ENCODE measurements at places on chromosomes 2 and 18.

DNA sequence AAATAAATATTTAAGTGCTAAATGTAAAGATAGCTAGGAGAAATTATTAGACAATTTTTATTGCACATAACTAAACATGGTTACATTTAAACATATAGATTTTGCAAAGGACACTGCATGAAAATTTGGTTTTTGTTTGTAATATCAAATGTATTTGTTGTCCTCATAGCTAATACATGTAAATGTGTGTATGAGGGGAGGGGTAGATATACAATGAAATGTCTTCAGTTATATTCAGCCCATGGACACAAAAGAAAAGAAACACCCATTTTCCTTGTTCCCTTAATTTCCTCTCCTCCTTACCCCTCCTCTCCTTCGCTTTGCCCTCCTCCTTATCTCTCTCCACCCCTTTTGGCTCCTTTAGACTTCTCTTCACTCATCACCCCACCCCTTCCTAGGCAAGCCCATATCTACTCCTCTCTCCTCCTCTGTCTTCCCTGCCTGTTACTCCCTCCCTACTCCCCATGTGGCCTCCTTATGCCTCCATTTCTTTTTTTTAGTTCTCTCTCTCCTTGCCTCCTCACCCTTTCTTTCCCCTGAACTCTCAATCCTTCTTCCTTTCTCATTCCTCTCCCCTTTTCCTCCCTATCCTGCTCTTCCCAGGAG, 1.4 kb downstream of the COL3A1 start:
- no peak for DNase-seq

DNA sequence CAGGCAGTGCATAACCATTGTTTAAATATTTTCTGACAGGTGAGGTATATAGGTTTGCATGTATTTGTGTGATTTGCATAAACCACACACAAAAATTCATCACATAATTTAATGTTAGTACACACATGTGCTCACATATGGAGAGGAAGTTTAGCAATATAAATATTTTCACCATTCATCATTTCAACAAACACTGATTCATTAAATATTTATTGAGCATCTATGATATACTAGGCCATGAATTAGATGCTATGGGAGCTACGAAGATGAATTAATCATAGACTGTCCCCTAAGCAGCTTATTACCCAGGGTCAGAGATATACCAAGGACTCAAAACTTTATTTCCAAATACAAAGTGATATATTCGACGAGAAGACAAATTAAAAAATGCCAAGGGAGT, 311.6 kb upstream of the PIK3C3 start:
- no peak for DNase-seq

- DNase-seq: no peak
These were observed 209.9 kb downstream of the TFCP2L1 start for GRCh38 chr2:121075006-121075551.

GRCh38 chr2:8300216-8300615, 381.6 kb upstream of the ID2 start:
- no peak for DNase-seq

Data from CD4-positive, alpha-beta T cell treated with Interleukin-2 at 100 ng/mL for 4 hours (primary cell).